ENCODE measurements at places on chromosomes 2 and 18.

GRCh38 chr2:136314240-136314639 lies 196.3 kb upstream of the CXCR4 start:
- DNase-seq, result no peak

- no peak for DNase-seq
These were observed 1043.3 kb upstream of the PIK3C3 start for GRCh38 chr18:40911582-40912254.

- no peak for DNase-seq
These were observed 192.6 kb downstream of the IKZF2 start for GRCh38 chr2:212958757-212959295.

- no peak for DNase-seq
These were observed 142.0 kb downstream of the ASB1 start for GRCh38 chr2:238568455-238569440.

GRCh38 chr2:67323209-67323991 lies 73.7 kb upstream of the ETAA1 start:
- DNase-seq, result no peak

GRCh38 chr2:112217854-112218253 lies 37.0 kb downstream of the ZC3H8 start:
- DNase-seq, result no peak

DNA sequence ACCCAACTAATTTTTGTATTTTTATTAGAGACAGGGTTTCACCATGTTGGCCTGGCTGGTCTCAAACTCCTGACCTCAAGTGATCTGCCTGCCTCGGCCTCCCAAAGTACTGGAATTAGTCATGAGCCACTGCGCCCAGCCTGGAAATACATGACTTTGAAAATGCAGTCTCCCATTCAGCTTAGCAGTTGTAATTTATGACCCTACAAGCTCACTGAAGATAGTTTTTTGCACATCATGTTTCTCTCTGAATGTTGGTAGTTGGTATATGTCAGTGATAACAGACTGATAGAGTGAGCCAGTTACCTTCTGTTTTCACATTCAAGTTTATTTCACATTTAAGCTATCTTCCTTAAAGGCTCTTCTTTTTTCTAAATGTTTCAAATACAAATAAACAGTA lies 7.1 kb downstream of the WDR7 start:
- no peak for DNase-seq

GRCh38 chr18:59620381-59620780 lies 76.8 kb downstream of the CCBE1 start:
- no peak for DNase-seq

DNA sequence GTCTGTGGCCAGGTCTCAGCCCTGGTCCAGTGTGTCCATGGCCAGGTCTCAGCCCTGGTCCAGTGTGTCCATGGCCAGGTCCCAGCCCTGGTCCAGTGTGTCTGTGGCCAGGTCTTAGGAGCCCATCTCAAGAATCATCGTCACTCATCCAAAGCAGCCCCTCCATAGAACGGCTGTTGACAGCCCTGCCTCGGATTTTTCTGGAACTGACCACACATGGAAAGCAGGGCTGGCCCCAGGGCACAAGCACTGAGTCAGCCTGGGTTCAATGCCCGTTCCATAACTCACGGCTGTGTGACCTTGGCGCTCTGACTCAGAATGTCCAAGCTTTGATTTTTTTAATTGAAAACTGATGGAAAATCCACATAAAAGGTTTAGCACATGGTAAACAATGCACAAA lies 59.9 kb upstream of the SNTG2 start:
- no peak for DNase-seq

GRCh38 chr2:185785851-185786473 lies 47.4 kb downstream of the FSIP2 start:
- no peak for DNase-seq

Data from NCI-H1105 (cell line).